ENCODE measurements at places on chromosomes 2 and 18.

GRCh38 chr2:46118656-46119371 is 178.4 kb upstream of the EPAS1 start:
- no peak for DNase-seq

- DNase-seq: peak; percentile 47
Measured at GRCh38 chr2:113890253-113891235, 655 bp downstream of the ACTR3 start.

DNA sequence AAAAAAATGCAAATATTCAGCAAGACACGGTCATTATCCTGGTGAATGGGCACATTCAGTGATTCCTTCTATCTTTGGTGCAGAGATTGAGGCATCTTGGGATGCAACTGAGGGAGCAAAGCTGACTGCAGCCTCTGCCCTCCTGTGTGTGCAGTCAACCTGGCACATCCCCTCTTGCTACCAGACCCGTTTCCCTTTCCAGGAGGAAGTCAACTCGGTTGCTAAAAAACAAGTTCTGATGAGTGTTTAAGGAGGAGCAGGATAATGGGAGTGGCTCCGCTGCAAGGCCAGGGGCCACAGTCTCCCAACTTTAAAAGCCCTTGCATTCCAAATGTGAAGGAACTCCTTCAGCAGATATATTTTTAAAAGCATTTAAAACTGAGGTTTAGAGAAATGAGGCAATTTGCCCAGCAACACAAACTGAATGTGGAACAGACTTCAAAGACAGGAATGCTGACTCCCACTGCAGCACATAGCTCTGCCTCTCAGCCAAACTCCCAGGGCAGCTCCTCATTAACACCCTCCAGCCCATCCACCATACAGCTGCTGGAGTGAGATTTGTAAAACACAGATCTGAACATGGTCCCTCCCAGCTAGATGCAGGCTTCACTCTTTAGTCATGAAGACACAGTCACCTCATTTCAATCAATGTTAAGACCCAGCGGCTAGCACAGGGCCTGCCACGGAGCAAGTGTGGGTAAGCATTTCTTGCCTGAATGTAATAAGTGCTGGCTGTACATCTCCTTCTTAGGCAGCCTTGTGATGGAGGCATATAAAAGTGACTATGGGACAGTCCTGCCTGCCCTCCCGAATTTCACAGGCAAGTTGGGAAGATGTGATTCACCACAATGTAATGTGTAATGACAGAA is 54.3 kb downstream of the VSNL1 start:
- no peak for DNase-seq

DNA sequence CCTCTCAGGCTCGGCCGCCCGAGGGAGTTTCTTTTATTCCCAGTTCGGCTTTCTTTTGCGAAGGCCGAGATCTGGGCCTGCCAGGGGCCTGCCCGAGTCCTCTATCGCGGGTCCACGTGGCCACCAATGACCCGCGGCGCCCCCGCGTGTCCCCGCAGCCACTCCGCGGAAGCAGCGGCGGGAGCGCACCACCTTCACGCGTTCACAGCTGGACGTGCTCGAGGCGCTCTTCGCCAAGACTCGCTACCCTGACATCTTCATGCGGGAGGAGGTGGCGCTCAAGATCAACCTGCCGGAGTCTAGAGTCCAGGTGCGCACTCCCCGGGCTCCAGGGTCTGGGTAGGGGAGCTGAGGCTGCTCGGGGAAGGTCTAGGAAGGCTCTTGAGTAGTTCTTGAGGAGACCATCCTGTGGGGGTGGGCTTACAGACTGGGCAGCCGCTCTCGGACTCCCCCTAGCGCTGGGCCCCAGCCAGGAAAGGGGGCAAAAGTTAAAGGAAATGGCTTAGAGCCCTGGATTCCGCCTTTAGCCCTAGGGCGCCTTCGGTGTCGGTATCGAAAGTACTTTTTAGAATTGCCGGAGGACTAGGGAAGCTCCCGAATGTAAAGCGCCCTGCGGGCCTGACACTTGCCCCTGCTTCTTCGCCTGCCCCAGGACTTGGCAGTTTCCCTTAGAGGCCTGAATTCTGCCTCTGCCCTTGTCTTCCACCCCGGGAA is 3.4 kb downstream of the OTX1 start:
- DNase-seq: no peak

DNA sequence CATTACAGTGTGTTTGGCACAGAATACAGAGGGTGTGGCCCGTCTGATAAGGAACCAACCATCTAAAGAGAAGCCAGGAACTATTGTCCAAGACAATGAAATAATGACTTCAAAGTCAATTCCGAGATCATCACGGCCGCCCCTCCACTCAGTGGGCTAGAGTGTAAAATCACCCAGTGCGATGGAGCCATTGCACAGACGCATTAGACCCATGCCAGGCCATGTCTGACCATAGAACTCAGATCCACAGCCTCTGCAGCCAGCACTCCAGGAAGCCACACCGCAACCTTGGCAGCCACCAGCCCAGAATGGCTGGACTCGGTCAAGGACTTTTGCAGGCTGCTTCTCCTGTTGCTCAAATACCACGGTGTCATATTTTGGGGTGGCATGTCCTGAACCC is 835.7 kb downstream of the DCDC2C start:
- DNase-seq: no peak

DNA sequence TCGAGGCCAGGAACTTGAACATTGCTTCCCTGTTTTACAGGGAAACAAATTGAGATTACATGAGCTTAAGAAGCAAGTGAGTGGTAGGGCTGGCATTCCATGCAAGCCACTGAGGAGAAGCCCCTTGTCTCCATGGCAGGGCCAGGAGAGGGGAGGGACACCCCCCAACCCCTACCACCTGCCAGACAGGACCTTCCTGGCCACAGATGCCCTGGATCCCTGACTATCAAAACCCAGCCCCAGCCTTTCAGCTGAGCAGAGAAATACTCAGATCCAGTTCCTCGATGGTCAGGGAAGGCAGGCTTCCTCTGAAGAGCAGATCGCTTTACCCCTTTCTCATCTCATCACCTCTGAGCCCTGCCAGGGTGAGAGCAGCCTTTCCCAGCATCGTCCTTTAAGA is 53.8 kb upstream of the ALPP start:
- no peak for DNase-seq

GRCh38 chr2:221104361-221104811 is 467.7 kb downstream of the EPHA4 start:
- peak; percentile 84 for DNase-seq

DNA sequence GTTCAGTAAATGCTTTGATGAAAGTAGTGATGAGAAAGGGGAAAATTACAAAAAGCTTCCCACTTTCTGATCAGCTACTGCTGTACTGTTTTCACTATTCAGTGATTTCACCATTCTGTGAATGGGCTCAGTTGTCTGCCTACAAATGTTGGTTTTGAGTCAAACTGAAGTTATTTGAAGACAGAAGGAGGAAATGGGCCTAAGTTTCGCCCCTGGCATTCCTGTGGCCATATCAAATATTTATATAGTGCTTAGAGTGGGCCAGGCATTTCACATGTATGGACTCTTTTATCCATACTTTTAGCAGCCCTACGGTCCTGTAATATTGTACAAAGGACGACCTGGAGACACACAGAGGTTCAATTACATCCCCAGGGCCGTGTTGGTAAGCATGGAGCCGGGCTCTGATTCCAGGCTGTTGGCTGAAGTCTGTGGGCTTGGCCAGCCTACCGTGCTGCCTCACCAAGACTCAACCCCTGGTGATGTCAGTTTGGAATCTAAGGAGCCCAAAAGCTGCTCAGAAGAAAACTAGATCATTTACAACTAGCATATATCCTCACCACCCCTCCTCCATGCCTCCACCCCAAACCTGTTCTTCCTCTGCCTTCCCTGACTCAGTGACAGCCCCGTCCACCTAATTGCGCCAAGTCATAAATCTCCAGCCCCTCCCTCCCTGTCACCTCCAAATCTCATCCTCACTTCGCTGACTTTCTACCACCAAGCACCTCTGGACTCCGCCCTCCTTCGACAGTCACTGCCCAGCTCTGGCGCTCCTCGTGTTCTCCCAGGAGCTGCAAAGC is 10.1 kb upstream of the GRHL1 start:
- no peak for DNase-seq

DNA sequence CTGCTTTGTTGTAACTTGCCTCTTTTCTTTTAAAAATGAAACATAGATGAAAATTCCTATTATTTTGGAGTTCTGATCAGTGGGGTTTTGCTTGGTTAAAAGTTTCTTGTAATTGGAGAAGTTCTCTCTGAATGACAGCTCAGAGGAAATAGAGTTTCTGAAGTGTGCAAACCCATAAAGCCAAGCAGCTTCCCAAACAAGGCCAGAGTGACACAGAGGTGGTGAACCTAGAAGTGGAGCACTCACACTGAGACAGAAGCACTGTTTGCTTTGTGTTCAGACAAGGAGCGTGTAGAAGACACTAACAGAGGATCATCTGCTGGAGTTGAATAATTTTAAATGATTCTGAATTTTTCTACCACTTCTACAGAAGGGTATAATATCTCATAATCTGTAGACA is 49.2 kb downstream of the FBXO48 start:
- DNase-seq: no peak

GRCh38 chr18:2587788-2588187 is 16.4 kb downstream of the NDC80 start:
- no peak for DNase-seq

DNA sequence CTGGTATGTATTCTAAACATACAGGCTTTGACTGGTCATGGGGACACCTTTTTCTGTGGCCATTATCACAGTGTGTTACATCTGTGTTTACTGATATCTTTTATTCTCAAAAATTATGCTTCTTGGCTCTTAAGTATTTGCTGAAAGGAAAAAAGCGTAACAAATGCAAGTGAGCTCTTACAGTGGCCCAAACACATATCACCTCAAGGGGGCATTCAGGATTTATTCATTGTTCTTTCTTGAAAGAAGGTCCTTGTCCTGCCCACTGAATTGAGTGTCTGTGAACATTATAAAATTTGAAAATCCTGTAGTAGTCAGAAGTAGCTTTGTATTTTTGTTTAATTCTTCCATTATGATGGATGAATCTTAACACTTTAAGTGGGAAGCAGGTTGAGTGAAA is 454.5 kb downstream of the XIRP2 start:
- peak; percentile 12 for DNase-seq

DNA sequence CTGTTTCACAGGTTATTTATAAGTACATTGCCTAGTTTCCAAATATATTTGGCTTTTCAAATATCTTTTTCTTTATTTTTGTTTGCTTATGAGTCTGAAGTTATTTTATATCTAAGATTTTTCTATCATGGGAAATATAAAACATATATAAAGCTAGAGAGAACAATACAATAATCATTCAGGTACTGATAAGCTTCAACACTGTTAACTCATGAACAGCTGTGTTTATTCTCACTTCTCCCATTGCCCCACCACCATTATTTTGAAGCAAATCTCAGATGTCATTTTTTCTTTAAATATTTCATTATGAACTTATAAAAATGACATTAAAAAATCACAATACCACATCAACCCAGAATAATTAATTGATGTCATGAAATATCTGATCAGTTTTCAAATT is 9.7 kb downstream of the CAMKMT start:
- DNase-seq: no peak

- DNase-seq: no peak
Measured at GRCh38 chr2:238100049-238100820, at the start of gene ESPNL. TSS of gene ESPNL (plus strand) at chr2:238100340. CDS start at chr2:238100420, 80 bp downstream.

DNA sequence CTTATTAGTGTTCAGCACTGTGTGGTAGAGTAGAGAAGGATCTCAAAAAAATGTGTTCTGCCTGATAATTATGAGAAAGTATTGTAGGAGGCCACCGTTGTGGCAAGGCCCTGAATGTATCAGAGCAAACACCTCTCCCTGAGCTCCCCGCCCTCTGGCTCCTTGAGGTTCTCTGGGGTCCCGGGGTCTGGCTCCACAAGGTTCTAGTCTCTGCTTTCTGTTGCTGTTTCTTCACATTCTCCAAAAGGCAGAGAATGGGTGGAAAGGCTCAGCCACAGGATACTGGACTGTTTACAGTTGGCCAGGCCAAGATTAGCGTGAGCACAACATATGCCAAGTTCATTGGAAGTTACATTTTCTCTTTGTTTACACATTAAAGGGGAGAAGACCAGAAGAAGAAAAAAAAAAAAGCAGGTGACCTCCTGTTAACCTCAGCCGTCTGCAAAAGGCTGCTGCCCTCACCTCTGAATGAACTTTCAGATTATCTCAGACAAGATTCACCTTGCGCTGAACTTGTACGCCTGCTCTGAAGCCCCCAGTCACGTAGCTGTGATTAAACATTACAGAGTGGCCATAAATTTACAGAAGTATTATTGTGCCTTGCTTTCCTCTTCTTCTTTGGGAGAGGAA is 56.6 kb upstream of the CYP26B1 start:
- DNase-seq: no peak

GRCh38 chr2:2901384-2902345 is 476.0 kb downstream of the EIPR1 start:
- DNase-seq: no peak

DNA sequence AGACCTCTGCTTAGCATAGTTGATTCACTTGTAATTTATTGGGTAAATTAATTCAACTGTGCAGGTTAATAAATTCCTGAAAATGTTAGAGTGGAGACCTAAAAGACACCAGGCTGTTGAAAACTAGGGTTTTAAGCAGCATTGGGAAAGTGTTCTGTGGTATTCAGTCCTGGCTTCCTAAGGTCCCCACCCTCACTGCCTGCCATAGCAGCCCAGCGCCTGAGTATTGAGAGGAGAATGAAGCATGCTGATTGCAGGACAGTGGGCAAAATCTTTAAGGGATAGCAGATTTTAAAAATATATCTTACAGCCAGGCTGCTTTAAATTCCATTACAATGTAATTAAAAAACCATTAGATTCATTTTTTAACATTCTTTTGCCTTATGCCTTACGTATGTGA is 20.6 kb downstream of the MEIS1 start:
- no peak for DNase-seq

GRCh38 chr18:23258566-23259469 is 123.5 kb downstream of the CABLES1 start:
- DNase-seq: no peak

DNA sequence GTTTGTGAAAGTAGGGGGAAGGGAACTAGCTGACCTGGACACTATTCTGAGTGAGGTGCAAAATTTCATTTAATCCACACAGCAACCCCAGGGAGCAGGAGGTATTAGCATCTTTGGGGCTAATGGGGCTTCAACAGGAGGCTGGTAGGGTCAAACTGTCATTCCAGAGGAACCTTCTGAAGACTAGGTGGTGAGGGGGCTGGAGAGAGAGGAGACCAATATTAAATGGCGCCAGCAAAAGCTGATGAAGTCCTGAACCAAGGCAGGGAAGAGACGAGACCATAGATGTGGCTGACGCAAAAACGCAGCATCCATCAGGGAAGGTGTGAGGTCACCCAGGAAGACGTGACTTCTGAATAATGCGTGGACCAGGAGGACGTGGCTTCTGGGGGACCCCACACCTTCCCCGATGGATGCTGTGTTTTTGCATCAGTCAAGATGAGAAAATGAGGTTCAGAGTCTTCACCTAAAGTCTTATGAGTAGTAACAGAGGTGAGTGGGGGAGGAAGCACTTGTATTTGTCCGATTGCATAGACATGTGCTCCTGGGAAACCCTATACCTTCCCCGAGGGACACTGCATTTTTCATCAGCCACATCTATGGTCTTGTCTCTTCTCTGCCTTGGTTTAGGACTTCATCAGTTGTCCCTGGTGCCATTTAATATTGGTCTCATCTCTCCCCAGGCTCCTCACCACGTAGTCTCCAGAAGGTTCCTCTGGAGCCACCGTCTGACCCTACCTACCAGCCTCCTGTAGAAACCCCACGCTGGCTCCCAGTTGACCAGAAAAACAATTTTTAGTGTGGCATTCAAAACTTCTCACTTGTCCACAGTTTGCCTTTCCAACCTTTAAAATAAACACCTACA is 188.6 kb downstream of the MYCN start:
- no peak for DNase-seq

- no peak for DNase-seq
Measured at GRCh38 chr2:116061023-116061422, 1618.6 kb downstream of the DPP10 start.
